ENCODE measurements at places on chromosomes 3 and 15.
A peak's percentile ranks its signal among the peaks of the same experiment; 100 is the strongest.

DNA sequence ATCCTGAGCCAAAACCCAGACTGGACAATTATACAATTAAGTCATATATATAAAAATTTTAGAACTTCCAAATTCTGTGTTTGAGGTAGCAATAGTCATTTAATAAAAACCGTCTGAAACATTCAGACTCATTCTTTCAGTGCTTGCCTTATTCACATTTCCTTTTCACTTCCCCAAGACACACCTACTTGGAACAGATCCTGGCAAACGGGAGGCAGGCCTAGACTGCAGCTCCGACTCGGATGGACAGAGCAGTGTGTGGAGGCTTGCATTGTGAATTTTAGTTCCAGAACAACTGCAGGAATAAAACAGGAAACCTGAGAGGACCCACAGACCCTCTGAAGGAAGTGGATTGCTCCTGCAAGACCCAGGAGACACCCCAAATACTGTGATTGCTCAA lies 341.4 kb downstream of the CNTN3 start:
- no peak for DNase-seq

DNA sequence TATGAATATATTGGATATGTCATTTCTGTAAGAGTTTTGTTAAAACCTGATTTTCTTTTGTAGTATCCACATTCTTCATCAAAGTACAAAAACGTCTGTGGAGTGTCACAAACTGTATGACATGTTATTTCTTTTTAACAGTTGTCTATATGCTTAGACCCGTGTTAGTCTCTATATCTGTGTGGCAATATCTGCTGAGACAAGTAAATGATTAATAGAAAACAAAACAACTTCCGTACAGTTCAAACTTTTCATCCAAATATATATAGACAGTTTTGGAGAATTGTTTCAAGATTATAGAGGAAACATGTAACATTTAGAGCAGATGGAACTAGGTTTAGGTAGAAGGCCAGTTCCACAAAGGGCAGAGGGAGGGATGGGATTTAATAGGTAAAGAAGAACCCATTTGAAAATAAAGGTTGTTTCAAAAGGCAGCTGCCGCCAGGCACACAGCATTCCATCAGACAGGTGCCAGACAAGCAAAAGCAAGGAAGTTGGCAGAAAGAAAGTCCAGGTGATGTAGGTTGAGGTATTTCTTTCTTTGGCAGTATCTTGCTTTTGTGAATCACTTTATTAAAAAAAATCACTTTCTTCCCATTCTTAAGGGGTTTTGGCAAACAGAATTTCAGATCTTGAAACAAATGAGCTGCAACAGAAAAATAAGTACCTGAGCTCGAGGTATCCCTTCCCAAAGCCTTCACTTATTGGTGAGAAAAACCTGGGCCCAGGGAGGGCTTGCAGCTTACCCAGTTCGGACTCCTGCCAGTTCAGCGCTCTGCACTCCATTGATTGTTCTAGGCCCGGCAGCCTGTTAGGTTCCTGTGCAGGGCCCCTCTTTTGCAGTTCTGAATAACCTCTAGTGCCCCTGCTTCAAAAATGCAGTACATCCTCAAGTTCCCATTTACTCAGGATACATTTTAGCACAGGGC lies 49.0 kb downstream of the LRRN1 start:
- DNase-seq: no peak

DNA sequence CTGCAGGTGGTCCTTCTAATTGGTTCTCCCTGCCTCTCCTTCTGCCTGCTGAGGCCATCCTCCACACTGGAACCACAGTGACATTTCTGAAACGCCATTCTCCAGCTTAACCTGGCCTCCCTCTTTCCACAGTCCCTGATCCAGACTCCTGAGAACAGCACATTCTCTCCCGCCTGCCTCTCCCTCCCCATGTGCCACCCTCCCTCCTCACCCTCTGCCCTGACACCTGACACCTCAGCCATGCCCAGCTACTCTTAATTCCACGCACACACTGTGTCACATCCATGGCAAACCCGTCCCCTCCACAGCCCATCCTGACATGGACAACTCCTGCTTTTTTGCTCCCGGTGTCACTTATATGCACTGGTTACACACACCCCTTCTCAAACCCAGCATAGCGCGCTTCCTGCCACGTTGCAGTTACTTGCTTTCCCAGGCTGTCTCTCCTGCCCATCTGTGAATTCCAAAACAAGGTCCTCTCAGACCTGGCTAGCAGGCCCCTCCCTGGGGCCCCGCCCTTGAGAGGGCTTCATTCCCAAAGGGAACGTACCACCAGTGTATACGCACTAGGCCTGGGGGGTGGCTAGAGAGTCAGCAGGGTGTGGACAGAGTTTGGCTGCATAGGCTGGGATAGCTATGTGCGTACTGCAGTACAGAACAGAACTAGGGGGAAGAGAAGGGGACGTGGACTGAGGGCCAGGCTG lies 92.7 kb upstream of the BLM start:
- DNase-seq: no peak

- DNase-seq: no peak
Measured at GRCh38 chr3:106371221-106371970, 502.6 kb upstream of the CBLB start.

DNA sequence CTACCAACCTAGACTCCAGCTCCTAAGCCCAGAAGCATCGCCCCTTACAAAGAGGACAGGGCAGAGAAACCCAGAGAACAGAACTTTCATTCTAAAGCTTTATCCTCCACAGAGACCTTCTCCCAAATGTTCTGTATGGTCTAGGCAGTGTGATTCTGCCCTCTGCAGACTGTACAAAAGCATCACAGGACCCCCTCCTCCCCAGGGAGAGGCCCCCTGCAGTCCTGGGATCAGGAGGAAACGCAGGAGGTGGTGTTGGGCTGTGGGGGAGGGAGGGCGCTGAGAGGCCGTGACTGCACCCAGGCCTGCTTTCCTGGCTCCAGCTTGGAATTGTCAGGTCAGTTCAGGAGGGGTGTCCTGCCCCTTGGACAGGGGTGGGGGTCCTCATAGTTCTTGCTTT lies 101.3 kb downstream of the DGKG start:
- no peak for DNase-seq

DNA sequence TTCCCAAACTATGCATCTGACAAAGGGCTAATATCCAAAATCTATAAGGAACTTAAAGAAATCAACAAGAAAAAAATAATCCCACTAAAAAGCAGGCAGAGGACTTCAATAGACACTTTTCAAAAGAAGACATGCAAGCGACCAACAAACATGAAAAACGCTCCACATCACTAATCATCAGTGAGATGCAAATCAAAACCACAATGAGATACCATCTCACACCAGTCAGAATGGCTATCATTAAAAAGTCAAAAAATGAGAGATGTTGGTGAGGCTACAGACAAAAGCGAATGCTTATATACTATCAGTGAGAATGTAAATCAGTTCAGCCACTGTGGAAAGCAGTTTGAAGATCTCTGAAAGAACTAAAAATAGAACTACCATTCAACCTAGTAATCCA lies 20.2 kb downstream of the CFAP44 start:
- no peak for DNase-seq

DNA sequence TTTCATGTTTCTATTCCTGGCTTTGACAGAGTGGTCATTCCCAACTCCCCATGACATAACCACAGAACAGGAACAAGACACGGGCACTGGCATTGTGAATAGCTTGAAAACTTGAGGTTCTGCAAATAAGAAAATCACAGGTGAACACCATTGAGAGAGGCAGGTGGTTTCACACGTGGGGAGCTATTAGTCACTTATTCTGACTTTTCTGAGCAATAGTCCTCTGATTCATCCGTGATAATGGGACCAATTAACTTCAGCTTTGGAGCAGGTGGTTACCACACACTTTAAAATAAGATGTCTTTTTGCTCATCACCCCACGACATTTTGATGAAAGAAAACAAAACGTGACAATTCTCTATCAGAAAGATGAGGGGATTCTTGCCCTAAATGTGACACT lies 224.7 kb downstream of the KLF13 start:
- no peak for DNase-seq

GRCh38 chr3:106720510-106720909 lies 656.7 kb upstream of the CCDC54 start:
- DNase-seq: no peak

GRCh38 chr3:171453180-171453886 lies 6.9 kb downstream of the TNIK start:
- peak; percentile 22 for DNase-seq

DNA sequence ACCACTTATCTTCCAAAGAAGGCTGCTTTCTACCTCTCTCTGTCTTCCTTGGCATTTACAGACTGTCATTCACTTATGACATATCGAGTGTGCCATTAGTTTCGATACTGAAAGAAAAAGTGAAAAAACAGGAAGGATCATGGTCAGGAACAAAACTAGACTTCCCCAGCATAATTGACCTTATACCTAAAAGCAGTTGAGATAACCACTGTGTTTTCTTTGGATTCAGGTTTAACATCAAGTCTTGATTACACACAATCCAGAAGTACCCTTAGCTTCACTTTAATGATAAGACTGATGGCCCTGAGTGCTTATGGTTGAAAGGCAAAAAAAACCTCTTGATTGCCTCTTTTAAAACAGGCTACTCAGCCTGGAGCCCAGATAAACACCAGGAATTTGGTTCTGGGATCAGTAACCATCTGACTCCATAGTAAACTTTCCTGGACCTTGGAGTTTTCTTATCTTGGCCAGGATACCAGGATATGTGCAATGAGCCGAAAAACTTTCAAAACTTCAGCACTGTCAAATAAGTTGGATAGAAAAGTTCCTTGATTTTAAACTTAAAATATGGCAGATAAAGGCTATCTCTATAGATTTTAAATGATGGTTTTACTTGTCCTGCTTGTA lies 5.0 kb upstream of the UACA start:
- peak; percentile 73 for DNase-seq

GRCh38 chr15:44735482-44736180 lies 697 bp upstream of the TRIM69 start:
- peak; percentile 96 for DNase-seq

GRCh38 chr15:81357180-81357686 lies 16.8 kb downstream of the TMC3 start:
- no peak for DNase-seq

DNA sequence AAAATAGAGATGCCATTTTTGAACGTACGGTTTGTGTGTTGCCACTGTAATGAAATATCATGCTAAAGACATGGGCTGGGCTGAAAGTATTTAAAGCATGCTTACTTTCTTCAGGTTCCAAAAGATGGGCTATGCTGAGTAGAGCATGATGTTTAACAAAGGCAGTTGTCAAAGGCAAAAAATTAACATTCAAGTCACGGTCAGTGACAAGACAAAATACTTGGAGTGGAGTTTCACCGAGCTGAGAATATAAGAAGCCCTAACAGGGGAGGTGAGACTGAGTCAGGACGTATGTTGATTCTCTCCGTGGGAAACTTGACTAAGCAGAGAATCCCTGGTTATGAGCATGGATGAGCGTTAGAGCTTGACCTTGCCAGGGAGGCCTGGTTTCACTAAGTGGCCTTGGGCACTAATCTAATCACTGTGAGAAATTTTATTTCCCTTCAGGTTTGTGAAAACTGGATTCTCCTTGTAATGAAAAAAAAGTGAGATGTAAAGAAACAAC lies 218.2 kb upstream of the ADAMTS9 start:
- DNase-seq: no peak

DNA sequence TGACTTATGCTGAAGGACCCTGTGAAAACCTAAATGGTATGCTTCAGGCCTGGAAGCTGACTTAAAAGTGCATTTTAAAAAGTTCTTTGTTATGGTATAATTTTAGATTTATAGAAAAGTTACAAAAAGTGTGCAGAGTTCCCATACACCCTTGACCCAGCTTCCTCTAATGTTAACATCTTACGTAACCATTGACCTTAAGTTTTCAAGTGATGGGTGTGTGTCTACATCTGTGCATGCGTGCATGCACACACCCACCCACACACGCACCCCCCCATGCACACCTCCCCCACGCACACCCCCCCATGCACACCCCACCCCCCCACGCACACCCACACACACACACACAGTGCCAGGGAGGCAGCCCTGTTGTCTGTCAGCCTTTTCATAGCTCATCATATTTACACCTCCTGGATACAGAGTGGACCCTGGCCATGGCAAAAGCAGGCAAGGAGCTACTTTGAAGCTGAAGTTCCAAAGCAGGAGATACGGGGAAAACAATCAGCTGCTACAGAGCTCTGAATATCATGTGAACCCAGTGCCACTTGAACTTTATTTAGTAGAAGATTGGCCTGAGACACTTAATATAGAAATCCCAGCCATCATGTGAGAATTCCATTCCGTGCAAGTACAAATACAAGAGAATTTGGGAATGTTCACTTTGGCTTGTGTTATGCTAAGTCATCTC lies 30.0 kb upstream of the TRAK1 start:
- DNase-seq: no peak

- no peak for DNase-seq
Measured at GRCh38 chr3:129161860-129162271, 1.0 kb upstream of the ISY1 start.

DNA sequence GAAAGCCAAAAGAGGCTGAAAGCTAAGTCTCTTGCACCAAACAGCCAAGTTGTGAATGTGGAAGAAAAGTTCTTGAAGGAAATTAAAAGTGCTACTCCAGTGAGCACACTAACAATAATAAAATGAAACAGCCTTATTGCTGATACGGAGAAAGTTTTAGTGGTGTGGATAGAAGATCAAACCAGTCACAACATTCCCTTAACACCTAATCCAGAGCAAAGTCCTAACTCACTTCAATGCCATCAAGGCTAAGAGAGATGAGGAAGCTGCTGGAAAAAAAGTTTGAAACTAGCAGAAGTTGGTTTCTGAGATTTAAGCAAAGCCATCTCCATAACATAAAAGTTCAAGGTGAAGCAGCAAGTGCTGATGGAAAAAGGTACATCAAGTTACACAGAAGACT lies 288.8 kb upstream of the RARB start:
- no peak for DNase-seq

DNA sequence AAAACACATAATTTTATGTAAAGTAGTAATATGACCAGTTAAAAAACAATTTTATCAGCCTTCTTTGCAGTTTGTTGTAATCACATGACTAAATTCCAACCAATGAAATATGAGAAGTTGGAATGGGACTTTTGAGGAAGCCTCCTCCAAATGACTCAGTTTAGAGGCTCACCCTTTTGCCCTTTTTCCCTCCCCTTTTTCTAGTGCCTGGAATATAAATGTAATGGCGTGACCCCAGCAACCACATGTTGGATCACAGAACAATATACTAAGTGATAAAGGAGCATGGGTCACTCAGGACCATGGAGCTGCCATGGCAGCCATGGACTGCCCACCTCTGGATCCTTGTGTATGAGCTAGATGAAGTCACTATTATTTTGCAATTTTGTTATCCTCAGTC lies 48.8 kb upstream of the HEG1 start:
- DNase-seq: peak; percentile 57

- no peak for DNase-seq
Measured at GRCh38 chr3:64086479-64087252, 63.4 kb upstream of the PSMD6 start.

- no peak for DNase-seq
Measured at GRCh38 chr3:175932586-175932985, 1073.5 kb downstream of the NAALADL2 start.
